Natural killer cell (primary cell): ENCODE measurements at places on chromosomes 4 and X. TPM values are rescaled to one million over a fixed set of nuclear protein-coding genes. Genes with fewer than 3 reads are reported as not detected.

- DNase-seq: no peak
These were observed 89.3 kb downstream of the DDIT4L start for GRCh38 chr4:100100985-100101384.

Gene GDPD2
- total RNA-seq: not detected

DNA sequence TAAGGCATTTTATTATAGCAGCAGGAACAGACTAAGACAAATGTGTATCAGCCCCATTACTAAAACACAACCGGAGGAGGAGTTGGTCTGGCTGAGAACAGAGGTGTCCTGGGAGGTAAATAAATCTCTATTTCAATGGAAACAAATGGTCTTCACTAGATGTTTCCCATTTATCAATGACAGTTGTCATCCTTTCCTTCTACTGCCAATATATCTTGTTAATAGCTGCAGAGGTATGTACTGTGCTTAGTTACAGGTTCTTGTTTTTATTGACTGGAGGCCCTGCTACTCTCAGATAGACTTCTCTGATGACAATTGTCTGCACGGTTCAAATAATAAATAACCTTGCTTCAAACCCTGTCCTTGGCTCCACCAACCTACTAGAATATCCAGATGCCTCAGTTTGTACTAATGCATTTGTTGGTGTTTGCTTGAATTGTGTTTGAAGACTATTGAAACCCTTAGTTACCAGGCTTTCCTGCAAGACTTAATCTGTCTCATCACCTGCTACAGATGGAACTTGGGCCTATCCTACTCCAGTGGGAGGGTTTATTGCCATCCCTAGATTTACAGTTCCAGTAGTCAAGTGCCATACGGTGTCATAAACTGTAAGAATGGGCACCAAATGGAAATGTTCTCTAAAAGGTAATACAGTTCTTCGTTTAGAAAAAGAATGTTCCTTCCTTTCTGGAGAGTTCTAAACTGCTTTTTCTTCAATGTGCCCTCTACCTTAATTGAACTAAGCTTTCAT is 29.8 kb upstream of the HPGDS start:
- DNase-seq: no peak

Gene CLDN34
- total RNA-seq: not detected

- no peak for DNase-seq
These were observed 1.1 kb downstream of the TAFAZZIN start for GRCh38 chrX:154412468-154412867.

DNA sequence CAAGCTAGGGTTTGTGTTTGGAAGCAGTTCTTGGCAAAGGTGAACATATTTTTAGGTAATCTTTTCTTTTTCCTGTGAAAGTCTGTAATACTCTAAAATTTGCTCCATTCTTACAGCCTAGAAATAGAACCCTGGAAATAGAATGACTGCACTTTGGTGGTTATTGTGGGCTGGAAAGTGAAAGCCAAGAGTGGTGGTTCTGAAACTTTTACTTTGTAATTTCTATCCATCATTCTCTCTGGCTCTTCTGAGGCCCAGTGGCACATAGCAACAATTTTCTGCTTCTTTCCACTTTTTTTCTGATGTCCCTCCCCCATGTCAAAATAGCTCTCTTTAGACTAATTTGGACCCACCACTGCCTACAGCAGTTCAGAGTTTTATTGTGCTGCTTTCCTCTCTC is 300.4 kb upstream of the RPS6KA3 start:
- DNase-seq: no peak

DNA sequence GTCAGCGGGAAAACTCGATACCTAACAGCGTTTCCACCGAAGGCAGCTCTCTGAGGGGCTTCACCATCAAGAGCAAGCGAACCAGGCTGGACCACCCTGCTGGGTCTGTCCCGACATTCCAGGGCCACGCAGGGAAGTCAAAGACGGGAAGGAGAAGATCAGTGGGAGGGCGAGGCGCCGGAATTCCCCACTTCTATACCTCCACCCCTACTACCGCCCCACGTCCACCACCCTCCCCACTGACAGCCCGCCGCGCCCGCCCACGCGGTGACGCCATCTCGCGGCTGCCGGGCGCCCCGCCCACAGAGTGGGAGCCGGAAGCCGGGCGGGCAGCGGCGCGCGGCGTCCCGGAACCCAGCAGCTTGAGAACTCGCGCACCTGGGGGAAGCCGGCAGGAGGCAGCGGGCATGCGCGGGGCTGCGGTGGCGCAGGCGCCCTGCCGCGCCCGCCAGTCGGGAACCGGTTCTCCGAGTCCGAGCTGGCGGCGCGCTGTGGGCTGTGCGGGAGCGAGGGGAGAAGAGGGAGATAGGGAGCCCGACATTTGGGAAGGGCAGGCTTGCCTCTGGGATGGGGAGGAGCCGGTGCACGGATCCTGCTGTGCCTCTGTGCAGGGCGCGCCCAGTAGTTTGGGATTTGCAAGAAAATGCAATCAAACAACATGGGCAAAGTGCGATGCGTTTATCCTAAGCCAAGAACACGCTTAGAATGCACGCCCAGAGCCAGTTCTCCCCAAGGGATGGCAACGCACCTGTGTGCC is 3.2 kb upstream of the STIM2 start:
- peak; percentile 96 for DNase-seq

GRCh38 chr4:101210331-101210730 is 137.0 kb downstream of the PPP3CA start:
- DNase-seq: no peak

Gene ZXDA
- total RNA-seq: 10.9 TPM

GRCh38 chrX:71301195-71301924 is at the start of gene ITGB1BP2:
Gene ITGB1BP2 (plus strand): TSS chrX:71301750. CDS start chrX:71301807, 57 bp downstream.
- DNase-seq: no peak

Gene RASGEF1B
- 90.8 TPM for total RNA-seq

DNA sequence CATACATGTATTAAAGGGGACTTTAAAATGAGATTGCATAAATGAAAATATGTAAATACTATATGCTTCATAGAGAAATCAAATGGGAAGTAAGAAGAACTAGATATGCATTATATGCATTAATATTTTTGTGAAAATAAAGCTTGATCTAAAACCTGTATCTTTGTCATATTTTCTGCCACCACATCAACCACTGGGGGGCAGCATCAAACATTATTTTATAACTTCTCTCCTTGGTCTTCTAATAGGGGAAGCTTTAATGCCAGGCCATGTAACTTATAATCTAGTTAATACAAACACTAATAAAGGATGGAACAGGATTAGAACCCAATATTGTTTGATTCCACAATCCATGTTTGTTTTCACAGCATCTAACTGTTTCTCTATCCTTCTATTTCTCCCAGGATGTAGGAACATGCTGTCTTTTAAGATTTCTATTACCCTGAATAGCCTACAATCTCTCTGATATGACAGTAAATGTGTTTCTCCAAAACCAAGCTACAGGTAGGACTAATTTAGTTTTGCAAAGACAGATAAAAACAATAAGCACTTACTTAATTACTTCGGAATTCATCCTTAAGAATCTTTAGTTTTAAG is 10.0 kb downstream of the QRFPR start:
- DNase-seq: no peak

DNA sequence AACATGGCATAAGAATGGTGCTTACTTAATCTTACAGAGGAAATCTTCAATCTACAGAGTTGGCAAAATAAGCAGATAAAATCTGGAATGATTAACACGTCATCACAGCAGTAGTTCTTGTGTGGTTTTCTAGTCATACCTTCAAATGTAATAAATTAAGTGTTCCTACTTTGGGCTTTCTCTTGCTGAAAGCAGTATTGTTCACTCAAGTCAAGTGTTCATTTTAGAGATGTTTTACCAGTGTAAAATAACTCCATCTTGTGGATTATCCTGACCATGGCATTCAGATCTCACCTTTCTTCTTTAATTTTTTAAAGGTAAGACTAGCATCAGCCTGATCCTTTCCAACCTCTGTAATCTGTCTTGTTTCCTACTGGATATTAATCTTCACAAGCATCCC is 72.9 kb downstream of the ADAMTS3 start:
- no peak for DNase-seq

- no peak for DNase-seq
These were observed 21.3 kb upstream of the SULT1B1 start for GRCh38 chr4:69781458-69782418.
